ENCODE measurements at places on chromosomes 3 and 15.

DNA sequence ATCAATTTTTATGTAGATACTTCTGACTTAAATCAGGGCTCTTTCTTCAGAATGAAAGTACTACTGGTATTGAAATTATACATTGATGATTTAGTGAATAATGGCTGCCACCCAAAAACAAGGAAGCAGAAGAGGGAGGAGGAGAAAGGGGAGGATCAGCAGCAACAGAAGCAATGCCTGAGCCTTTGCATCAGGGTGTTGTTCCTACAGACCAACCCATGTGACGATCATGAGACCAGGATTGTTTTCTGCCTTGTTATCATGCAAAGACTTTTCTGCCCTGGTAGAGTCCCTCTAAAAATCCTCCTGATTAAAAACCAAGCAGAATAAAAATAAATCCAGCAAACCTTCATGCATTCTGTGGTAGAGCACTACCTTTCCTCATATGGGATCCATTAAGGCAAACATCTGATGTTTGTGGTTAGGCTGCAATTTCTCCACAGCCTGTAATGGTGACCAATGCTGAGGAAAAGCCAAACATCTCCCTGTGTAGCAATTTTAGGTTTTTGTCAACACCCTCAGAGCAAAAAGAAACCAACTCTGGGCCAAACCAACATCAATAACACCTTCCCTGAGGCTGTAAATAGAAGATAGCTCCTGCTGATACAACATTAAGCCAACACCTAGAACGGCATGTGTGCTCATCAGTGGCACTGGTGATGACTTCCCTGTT lies 191.7 kb downstream of the ATP8B4 start:
- DNase-seq, result no peak

DNA sequence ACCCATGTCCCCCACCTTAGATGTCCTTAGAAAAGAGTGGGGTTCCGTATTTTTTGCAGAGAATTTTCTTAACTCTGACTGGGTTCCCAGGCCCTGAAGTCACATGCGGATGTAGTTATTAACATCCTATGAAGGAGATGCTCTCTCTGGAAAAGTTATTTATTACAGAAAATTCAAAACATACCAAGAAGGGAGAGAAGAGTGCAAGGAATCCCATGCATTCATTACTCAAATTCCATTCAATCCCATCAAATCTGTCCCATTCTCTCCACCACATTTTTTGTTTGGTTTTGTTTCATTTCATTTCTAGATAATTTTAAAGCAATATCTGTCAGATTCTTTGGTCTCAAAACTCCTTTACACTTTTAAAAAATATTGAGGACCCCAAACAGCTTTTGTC lies 34.3 kb upstream of the ANKRD34C start:
- no peak for DNase-seq

DNA sequence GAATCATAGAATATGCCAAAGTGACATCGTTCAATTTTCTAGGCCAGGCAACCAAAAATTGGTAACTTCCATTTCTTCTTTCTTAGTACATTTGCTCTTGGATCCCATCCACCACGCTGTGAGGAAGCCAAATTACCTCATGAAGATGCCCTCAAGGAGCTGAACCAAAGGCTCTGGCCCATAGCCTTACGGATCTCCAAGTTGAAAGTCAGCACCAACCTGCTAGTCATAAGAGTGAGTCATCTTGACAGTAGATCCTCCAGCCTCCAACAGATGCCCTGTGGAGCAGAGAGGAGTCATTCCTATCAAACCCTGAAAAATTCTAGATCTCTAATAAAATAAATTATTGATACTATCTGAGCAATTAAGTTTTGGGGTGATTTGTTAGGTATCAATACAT lies 322.5 kb upstream of the COL8A1 start:
- no peak for DNase-seq

DNA sequence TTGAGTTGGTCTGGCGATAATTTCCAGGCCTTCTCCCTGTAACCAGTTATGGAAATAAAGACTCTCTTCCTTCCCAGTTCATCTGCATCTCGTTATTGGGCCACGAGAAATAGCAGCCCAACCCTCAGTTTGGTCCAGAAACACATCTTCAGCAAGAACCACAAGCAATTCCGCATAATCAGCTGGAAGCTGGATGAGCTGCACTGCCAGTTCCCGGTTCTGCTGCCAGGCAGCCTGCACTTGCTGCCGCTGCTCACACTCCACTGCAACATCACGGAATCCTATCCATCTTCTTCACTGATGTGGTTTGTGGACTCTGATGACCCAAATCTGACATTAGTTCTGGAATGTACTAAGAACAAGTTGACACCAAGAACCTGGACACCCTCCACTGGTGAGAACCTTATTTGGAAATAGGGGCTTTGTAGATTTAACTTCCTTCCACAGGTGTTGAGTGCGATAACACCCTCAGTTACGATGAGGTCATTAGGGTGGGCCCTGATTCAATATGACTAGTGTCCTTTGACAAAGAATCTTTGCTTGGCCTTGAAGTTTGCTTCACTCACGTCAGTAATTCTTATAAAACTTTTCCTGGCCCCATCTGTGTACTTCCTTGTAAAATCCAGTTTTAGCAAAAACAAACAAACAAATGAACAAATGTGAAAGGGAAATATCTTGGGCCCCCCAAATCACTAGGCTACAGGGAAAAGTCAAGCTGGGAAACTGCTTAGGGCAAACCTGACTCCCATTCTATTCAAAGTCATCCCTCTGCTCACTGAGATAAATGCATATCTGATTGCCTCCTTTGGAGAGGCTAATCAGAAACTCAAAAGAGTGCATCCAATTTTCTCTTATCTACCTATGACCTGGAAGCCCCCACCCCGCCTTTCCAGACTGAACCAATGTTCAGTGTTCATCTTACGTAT lies 221.9 kb upstream of the PROK2 start:
- no peak for DNase-seq

DNA sequence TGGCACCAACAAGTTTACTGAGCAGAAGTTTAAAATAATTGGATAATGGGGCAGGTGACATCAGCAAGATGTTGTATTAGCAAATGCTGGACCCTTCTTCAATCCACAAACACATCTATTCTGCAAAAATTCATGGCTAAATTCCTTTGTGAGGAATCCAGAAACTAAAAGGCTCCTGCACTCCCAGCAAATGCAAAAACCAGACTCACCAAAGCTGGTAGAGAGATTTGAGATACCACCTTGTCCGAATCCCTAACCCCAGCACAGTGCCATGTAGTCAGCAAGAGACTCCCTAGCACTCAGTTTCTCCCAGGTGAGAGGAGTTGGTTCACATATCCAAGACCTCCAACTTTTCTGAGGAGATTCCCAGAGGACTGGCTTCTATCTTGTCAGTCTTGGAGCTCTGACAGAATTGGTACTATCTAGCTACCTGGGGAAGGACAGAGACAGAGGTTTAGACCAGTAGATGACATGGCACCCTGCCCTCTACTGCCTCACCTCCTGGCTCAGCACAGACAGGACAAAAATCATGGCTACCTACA lies 21.8 kb downstream of the GREM1 start:
- DNase-seq, result no peak

GRCh38 chr3:72745146-72745999 lies 102.9 kb downstream of the SHQ1 start:
- no peak for DNase-seq

DNA sequence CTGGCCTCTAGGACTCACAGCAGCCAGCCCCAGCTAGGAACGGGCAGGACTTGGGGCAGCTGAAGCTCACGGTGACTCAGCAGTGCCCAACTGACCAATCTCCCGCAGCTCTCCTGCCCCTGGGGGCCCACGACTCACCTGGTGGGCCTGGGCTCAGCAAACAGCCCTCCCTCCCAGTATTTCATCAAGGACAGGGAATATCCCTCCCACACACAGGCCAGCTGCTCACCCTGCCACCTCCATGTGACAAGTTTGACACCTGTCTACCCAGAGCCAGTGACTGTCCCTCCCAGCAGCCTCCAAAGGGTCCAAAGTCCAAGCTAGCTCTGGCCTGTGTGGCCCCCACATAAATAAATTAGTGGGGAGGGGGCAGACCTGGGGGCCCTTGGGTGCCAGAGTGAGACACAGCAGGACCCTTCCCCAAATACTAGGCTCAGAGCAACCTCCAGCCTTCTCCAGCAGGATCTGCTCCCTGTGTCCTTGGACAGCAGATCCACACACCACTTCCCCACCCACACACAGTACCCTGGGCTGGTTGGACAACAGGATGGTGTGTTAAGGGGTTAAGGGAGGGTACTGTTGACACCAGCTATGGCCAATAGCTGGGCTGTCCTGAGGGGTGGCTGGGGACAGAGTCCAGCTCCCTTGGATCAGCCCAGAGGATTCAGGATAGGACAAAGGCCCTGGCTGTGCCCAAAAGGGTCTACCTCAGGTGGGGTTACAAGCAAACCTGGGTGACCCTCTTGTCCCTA lies 4.3 kb downstream of the GNAT1 start:
- DNase-seq, result no peak

DNA sequence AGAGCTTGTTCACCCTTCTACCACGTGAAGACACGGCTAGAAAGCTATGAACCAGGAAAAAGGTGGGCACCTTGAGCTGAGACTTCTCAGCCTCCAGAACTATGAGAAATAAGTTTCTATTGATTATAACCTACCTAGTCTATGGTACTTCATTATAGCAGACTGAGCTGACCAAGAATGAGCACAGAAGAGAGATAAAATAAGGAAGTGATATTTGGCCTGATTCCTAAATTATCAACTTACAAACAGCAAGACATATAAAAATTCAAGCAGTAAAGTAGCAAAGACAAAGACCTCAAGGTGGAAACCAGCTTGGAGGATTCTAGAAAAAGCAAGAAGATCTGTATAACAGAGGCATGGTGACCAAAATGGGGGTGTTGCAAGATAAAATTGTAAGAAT lies 63.9 kb upstream of the OSTN start:
- no peak for DNase-seq

DNA sequence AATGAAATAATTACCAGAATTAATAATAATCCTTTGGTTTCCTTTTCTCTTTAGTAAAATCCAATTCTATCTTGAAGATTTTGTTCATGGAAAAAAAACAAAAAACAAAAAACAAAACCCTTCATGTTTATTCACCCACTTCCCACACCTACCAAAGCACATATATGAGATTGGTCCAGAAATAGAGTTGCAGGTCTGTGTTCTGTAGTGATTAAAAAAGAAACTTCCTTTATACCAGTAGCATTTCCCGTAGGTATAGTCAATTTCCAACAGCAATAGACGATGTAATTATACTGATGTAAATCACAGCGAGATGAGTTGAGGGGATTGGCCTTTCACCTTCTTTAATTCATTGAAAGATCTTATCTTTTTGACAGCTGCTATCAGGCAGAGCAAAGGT lies 194.6 kb downstream of the SOX2 start:
- no peak for DNase-seq

GRCh38 chr15:45171912-45172311 lies 15.9 kb downstream of the SHF start:
- no peak for DNase-seq

GRCh38 chr15:51263116-51263515 lies 75.3 kb downstream of the CYP19A1 start:
- no peak for DNase-seq

DNA sequence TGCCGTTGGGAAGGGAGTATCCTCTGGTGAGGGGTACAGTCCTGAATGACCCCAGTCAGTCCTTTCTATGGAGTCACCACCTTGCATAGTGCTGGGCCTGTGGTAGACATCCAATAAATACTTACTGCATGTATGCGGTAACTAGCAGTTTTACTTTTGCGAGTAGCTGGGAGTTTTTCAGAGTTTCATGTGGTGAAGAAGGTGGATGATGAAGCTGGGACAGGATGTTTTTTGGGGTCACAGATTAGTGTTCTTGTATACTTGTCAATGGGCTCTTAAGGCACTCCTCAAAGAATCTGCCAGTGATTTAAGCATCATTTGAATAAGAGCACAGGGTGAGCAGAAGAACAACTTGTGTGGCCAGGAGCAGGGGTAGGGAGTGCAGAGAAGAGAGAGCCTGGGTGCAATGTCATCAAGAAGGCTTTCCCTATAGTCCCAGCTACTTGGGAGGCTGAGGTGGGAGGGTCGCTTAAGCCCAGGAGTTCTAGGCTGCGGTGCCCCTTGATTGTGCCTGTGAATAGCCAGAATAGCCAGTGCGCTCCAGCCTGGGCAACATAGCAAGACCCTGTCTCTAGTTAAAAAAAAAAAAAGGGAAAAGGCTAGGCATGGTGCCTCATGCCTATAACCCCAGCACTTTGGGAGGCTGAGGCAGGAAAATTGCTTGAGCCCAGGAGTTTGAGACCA lies 22.1 kb downstream of the PPCDC start:
- DNase-seq, result no peak

- no peak for DNase-seq
These were observed 127.6 kb upstream of the GBE1 start for GRCh38 chr3:81888914-81889557.

DNA sequence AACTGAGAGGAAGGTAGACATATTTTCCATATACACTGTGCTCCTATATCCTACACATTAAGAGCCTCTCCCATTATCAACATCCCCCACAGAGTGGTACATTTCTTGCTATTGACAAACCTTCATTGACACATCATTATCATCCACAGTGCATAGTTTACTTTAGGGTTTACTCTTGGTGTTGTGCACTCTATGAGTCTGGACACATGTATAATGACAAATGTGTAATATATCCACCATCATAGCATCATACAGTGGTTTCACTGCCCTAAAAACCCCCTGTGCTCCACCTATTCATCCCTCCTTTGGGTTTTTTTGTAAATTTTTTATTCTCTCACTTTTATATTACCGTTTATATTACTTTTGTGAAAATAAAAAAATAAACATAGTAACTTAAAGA lies 22.2 kb upstream of the CLDN18 start:
- DNase-seq, result no peak

GRCh38 chr15:70608144-70608543 lies 155.2 kb downstream of the UACA start:
- no peak for DNase-seq

Data from ascending aorta (tissue), 2 donors.